Kidney glomerular epithelial cell (primary cell): ENCODE measurements at places on chromosomes 1 and 21.

DNA sequence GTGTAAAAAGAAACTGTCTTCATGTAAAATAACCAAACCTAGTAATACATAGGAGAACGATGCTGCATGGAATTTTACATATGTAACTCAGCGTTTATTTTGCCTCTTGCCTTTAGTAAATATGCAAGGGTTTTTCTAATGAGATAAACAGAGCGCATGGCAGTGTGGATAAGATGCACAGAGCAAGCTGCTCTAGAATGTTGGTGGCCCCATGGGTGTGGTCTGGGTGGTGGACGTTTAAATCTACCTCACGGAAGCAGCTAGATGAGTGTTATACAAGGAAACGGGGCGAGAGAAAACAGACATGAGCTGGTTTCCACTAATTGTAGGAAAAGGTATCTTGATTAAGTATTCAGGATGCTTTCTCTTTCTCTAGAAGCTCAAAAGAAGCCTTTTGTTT is 205.9 kb downstream of the DSCAM start:
- no peak for DNase-seq

DNA sequence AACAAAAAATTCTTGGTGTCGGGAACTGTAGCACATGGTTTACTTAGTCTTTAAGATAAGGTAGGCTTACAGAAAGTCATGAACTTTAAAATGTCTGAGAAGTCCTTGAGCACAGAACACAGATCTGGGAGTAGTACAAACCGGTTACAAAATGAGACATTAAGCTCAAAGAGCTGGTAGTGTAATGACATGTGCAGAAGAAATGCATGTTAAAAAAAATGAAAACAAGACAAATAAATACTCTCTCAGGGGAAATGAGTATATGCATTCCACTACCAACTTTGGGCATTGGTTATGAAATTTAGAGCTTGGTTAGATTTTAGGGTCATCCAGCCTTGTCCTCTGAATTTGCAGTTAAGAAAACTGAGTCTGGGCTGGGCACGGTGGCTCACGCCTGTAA is 91.5 kb upstream of the F3 start:
- no peak for DNase-seq

- DNase-seq: peak; percentile 74
Measured at GRCh38 chr1:46152016-46152415, 19.6 kb upstream of the PIK3R3 start.

GRCh38 chr1:175287849-175288248 is 95.3 kb upstream of the KIAA0040 start:
- DNase-seq: no peak

GRCh38 chr1:245465666-245466065 is 310.9 kb downstream of the KIF26B start:
- DNase-seq: no peak

DNA sequence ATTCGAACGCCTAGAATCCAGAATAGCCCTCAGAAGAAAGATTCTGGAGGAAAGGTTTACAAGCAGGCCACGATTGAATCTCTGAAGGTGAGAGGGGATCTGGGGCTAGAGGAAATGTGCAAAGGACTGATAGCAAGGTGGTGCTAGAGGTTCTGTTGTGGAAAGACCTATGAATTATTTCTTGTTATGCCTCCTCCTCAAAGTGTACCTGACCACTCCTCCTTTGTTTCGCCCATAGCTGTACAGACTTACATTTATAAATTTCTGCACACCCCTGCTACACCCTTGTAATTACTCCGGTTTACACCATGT is 986 bp downstream of the TCEANC2 start:
- DNase-seq: no peak

DNA sequence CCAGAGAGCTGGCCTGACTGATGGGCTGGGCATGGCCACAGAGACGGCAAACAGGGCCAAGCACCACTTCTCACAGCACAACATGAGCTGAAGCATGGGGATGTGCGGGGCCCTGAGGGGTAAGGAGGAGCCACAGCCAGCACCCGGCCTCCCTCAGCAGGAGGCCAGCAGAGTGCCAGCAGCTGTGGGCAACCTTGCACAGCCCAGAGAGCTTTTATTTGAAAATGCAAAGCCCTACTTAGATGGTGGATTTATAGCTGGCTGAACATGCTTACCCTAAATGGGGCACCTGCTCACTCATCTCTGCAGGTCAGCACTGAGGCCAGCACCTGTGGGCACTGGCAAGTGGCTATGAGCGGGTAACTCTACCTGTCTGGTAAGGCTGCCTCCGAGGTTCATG is 44.1 kb downstream of the SLC66A1 start:
- DNase-seq: no peak

DNA sequence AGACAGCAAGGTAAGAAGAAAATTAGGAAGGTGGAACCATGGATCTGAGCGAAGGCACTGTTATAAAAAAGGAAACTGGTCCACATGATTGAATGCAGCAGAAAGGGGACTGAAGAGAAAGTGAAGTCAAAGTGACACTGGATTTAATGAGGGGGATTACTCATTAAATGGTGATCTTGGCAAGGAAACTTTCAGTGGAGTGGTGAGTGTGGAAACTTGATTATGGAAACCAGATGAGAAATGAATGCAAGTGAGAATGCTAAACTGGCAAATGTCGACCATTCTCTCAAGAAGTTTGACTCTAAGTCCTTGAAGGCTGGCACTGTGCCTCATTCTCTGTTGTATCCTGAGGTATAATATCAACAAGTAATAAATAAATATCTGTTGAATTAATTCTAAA is 23.3 kb downstream of the COLGALT2 start:
- DNase-seq: no peak

GRCh38 chr1:102782144-102782543 is 326.2 kb downstream of the COL11A1 start:
- no peak for DNase-seq

- no peak for DNase-seq
Measured at GRCh38 chr1:203169770-203170520, 5.7 kb downstream of the MYBPH start.

DNA sequence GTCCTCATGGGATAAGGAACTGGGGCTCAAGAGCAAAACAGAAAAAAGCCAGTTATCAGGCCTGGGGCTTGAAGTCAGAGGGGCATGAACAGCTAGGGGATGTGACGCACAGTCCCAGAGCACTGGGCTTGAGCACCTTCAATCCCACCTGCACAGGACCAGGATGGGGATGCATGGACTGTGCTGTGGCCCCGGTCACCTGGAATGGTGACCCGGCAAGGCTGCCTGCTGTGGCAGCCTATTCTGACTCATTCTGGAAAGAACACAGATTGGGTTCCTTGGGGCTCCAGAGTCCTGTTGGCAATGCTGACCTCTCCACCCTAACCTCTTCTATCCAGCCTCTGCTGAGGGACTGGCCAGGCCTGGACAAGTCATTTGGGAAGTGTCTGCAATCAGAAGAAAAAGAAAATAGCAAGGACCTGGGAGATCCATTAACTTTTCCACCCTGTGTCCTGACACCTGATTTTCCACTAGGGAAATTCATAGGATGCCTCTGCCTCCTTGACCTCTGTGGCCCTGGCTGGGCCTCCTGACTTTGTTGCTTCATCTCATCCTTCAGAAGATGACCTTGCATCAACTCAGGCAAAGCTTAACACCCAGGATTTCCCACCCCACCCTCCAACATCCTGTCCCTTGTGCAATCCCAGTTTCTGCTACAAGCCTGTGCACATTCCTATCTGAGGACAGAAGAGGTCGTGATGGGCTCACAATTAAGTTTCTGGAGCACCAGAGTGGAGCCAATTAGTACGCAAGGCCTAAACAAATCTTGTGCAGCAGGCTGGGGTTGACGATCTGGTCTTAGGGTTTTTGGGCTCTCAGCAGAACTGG is 17.9 kb upstream of the FMOD start:
- DNase-seq: no peak

- DNase-seq: peak; percentile 24
Measured at GRCh38 chr1:70583522-70583921, 172.5 kb downstream of the CTH start.

DNA sequence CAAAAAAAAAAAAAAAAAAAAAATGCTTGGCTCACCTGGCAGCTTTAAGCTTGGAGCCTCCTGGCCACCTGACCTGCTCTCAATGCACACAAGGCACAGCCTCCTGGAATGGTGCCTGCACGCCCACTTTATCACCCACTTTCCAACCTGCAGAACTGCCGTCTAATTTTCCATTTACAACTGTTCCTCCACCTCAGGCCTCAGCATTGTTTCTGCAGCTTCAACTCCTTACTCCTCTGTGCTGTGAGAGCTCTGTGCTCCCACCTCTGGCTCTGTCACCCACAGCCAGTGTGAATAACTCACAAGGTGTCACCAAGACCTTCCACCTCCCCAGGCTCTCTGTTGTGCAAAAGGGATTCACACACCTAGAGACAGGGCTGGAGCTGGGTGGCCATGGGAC is 38.7 kb upstream of the GPR157 start:
- DNase-seq: no peak

DNA sequence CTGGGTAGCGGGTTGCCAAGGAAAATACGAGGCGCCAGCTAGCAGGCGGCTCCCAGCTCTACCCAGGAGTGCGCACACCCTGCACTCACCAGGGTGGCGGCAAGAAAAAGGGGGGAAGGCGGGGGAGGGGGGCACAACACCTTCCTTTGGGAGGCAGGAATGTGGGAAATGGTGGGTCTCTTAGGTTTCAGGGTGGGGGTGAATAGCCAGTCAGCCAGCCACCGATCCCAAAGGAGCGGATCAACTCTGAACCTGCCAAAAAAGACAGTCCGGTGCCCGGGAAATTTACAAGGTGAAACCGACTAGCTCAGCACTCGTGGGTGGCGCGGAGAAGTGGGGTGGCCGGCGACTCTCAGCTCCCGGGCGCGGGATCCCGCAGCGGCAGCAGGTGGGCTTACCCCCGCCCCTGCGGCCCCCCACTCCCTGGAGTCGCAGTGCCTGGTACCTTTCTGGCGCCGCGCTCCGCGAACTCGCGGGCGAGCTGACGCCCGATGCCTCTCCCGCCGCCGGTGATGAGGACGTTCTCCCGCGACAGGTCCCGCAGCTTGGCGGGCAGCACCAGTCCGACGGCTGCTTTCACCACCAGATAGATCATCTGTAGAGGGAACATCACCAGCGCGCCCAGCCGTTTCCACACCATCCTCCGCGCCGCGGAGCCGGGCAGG is 1.2 kb downstream of the DHRS3 start:
- DNase-seq: peak; percentile 14

- no peak for DNase-seq
Measured at GRCh38 chr1:232912845-232913580, 37.4 kb upstream of the NTPCR start.

GRCh38 chr1:29343908-29344307 is 107.6 kb downstream of the PTPRU start:
- no peak for DNase-seq

GRCh38 chr1:156914440-156914856 is 6.0 kb upstream of the LRRC71 start:
- no peak for DNase-seq

GRCh38 chr1:18343581-18343980 is 137.1 kb upstream of the KLHDC7A start:
- DNase-seq: no peak

DNA sequence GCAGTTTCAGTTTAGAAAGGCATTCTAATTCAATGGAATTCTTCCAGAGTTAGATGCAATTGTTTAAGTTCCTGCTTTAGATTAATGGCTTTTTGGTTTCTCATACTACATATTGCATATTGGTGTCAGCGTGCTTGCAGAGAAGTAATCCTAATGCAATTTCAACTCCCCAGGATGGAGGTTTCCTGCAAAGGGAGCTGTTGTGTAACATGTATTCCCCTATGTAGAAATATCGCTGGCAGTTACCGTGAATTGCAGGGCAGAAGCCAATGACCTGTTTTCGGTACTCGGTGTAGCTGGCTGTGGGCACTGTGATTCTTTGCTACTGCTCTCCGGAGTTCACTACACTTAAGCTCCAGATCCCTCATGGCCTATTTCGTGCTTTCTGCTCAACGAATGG is 256.1 kb upstream of the PTBP2 start:
- DNase-seq: no peak

- no peak for DNase-seq
Measured at GRCh38 chr1:115670476-115671175, 28.9 kb downstream of the VANGL1 start.

DNA sequence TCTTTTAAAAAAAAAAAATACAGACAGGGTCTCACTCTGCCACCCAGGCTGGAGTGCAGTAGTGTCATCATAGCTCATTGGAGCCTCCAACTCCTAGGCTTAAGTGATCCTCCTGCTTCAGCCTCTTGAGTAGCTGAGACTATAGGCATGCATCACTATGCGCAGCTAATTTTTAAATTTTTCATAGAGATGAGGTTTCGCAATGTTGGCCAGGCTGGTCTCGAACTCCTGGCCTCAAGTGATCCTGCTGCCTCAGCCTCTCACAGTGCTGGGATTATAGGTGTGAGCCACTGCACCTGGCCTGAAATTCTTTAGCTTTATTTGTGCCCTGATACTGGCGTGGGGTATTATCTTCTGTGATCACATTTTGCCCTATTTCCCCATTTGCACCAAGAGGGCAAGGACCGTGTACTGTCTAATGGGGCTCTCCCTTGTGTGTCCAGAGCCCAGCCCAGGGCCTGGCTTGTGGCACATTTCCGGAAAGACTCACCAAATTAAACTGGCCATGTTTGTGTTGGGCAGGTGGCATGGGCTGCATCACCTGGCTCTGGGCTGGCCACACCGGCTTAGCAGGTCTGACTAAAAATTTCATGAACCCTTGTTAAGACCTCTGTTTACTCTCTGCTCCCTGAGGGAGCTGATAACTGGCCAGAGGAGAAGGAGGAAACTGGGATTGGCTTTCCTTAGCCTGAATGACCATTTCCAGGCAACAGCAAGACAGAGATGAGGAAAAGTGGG is 32.2 kb downstream of the TRIM62 start:
- DNase-seq: no peak

DNA sequence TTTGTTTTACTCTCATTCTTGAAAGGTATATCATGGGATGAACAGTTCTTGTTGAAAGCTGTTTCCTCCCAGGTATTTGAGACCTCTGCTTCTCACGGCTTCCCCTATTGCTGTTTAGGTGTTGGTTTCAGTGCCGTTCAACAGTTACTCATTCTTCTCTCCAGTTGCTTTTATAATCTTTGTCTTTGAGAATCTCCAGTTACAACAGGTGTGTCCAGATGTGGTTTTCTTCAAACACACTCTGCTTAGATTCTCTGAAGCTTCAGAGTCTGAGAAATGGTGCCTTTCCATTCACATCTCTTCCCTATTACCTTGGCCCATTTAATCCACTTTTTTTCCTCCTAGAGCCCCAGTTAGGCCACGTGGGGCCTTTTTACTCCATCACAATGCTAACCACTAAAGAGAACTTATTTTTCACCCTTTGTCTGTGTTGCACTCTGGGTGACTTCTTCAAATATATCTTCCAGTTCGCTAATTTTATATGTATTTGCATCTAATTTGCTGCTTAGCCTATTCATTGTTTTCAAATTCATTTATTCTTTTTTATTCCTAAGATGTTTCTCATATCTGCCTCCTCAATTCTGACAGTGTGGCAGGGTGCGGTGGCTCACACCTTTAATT is 46.7 kb upstream of the SLC19A1 start:
- no peak for DNase-seq

DNA sequence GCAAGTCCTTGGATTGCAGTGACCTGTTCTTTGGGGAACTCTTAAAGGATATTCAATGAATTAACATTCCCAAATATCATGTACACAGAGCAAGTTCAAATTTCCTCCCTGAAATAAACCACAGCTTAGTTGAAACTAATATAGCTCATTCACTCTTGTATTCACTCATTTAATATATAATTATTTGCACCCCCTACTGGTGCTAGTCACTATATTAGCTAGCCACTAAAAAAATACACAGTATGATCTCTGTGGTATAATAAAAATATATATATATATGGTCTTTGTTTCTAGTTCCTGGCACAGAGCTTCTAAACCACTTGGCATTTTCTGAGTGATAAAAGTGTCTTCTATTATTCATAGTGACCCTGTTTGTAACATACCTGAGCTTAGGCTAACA is 177.3 kb upstream of the LYPLAL1 start:
- no peak for DNase-seq
